CD14-positive monocyte (primary cell): ENCODE measurements at places on chromosomes 6 and 20. TPM values are rescaled to one million over a fixed set of nuclear protein-coding genes. Genes with fewer than 3 reads are reported as not detected.

- H3K4me1 ChIP-seq: no peaks in the 10 kb centered on the region
- H3K36me3 ChIP-seq: no peaks in the 10 kb centered on the region
- H3K27ac ChIP-seq: no peak overlapping the region
- no peak for DNase-seq
Observed at GRCh38 chr6:77178821-77179220, 284.5 kb downstream of the HTR1B start.

DNA sequence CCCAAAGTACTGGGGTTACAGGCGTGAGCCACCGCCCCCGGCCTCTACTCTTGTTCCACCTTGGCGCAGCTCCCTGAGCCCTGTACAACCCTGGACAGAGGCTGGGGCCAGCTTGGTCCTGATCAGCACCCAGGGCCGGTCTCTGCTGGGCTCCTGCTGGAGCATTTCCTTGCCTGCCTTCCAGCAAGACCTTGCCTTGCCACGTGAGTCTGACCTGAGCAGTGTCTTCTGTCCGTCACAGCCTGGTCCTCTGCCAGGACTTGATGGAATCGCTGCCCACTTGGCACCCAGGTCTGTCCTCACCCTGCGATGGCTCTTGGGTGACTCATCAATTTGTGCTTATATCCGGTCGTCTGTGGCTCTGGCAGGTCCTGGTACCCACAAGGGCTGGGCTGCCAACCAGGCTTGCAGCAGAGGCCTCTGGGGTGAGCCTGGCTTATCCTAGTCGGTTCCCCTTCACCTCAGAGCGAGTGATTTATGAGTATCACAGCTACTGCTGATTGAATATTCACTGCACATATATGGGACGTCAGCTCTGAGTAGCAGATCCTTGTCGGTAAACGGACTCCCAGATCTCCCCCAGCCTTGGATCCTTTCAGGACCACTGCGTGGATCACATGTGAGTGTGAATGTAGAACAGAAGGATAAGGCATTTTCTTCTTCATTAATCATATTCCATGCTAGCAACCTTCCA, 10.1 kb upstream of the SULF2 start:
- peaks cover 33% of the 10 kb centered on the region for H3K4me1 ChIP-seq
- H3K27me3 ChIP-seq: no peaks in the 10 kb centered on the region
- no peaks in the 10 kb centered on the region for H3K36me3 ChIP-seq
- no peak overlapping the region for H3K4me3 ChIP-seq
- H3K27ac ChIP-seq: no peak overlapping the region

- H3K4me1 ChIP-seq: no peaks in the 10 kb centered on the region
- H3K27me3 ChIP-seq: no peaks in the 10 kb centered on the region
- H3K4me3 ChIP-seq: no peak overlapping the region
- H3K27ac ChIP-seq: no peak overlapping the region
Observed at GRCh38 chr6:54646069-54646950, 200.3 kb upstream of the FAM83B start.

Gene BPIFA1
- polyA plus RNA-seq: not detected

GRCh38 chr6:85464260-85464644, 14.4 kb downstream of the NT5E start:
- H3K4me1 ChIP-seq: peaks cover 9% of the 10 kb centered on the region
- no peaks in the 10 kb centered on the region for H3K27me3 ChIP-seq
- H3K4me3 ChIP-seq: no peak overlapping the region
- H3K36me3 ChIP-seq: no peaks in the 10 kb centered on the region
- no peak overlapping the region for H3K27ac ChIP-seq
- peak; percentile 18 for DNase-seq

GRCh38 chr20:26218301-26218700, 521.6 kb upstream of the ZNF337 start:
- no peak overlapping the region for H3K4me3 ChIP-seq
- H3K27ac ChIP-seq: no peak overlapping the region
- H3K36me3 ChIP-seq: no peaks in the 10 kb centered on the region
- H3K27me3 ChIP-seq: no peaks in the 10 kb centered on the region
- DNase-seq: no peak
- no peaks in the 10 kb centered on the region for H3K4me1 ChIP-seq

Gene COL12A1
- polyA plus RNA-seq: not detected

Gene MYT1
- not detected for polyA plus RNA-seq

DNA sequence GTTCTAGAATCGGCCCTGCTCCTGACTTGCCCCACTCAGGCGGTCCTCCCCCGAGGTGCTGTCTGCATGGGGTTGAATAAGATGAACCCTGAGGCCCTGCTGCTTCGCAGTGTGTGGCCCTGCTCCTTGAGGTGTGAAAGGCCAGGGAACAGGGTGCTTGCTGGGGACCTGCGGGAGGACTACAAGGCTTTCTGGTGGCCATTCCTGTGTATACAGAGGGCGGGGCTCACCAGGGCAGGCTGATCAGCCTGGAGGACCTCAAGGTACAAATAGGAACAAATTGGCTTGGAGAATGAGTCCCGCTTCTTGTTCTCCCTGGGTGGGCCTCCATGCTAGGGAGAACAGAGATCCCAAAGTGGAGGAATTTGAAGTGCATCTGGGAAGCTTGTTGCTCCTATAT, 5.7 kb downstream of the NOTCH4 start:
- no peak overlapping the region for H3K27ac ChIP-seq
- no peak overlapping the region for H3K4me3 ChIP-seq
- no peaks in the 10 kb centered on the region for H3K27me3 ChIP-seq
- DNase-seq: no peak
- no peaks in the 10 kb centered on the region for H3K4me1 ChIP-seq
- H3K36me3 ChIP-seq: no peaks in the 10 kb centered on the region

Gene TSHZ2
- not detected for polyA plus RNA-seq

DNA sequence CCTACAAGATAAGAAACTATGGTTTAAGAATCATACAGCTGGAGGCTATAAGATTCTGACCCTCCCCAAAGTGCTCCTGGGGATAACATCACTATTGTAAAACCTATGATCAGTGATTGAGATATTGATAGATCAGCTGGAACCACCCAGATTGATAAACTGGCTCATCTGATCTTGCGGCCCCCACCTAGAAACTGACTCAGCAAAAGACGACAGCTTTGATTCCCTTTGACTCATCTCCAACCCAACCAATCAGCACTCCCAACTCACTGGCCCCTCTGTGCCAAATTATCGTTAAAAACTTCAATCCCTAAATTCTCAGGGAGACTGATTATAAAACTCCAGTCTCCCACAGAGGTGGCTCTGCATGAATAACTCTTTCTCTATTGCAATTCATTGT, 106.4 kb downstream of the SCP2D1 start:
- no peaks in the 10 kb centered on the region for H3K4me1 ChIP-seq
- H3K4me3 ChIP-seq: no peak overlapping the region
- no peak overlapping the region for H3K27ac ChIP-seq
- H3K27me3 ChIP-seq: no peaks in the 10 kb centered on the region
- DNase-seq: no peak
- H3K36me3 ChIP-seq: no peaks in the 10 kb centered on the region

Gene NKX2-2
- polyA plus RNA-seq: not detected in 2 replicates

Gene SLC44A4
- not detected for polyA plus RNA-seq
